ENCODE measurements at places on chromosomes 12 and 14.

DNA sequence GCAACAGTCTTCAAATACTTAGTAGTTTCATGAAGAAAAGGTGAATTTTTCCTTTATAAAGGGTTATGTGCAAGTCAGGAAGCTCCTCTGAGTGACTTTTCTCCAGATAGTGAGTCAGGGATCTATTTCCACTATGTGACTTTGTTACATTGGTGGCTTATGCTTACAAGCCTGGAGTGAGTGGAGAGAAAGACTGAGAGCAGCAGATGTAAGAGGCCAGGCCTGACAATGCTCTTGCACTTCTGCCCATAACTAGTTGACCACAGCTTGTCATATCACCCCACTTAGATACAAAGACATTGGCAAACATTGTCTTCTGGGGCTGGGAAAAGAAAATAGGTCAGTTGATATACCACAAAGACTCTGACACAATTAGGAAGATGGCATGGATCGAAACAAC lies 236.5 kb downstream of the PDZRN4 start:
- DNase-seq: no peak

GRCh38 chr14:99077076-99077843 lies 194.7 kb downstream of the BCL11B start:
- DNase-seq: no peak

GRCh38 chr12:43165351-43165750 lies 386.7 kb downstream of the ADAMTS20 start:
- no peak for DNase-seq

- DNase-seq: no peak
Measured at GRCh38 chr14:77988096-77988870, 181.9 kb upstream of the NRXN3 start.

DNA sequence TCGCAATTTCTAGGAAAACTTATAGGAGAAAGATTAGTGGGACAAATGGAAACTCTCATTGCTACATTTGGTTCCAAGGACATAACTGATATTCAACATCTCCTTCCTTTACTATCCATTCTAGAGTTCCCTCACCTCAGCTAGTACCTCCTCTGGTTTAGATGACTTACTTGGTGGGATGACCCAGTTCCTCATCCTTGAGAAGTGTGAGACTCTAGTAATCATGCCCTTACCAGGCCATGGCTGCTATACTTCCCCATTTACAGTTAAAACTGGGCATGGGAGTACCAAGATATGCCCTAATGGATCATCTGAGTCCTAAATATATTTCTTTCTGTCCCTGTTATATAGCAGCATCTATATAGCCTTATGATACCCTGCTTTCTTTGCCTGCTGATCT lies 58.1 kb downstream of the IFT81 start:
- DNase-seq: no peak

- no peak for DNase-seq
Measured at GRCh38 chr12:16238661-16239060, 38.8 kb downstream of the SLC15A5 start.

DNA sequence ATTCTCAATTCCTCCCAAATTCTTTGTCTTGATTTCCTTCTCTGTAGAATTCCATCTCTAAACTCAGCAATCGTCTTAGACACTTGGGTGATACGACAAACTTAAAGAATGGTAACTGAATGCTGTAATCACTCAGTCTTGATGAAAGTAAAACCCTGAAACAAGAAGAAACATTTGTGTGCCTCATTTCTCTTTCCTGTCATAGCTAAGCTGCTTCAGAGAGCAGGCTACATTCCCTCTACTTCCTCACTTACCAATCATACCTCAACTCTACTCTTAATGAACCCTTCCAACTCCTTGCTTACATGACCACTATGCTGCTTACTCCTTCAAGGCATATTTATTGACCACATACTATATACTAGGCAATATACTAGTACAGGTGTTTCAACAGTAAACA lies 8.3 kb downstream of the MAP4K5 start:
- DNase-seq: no peak

DNA sequence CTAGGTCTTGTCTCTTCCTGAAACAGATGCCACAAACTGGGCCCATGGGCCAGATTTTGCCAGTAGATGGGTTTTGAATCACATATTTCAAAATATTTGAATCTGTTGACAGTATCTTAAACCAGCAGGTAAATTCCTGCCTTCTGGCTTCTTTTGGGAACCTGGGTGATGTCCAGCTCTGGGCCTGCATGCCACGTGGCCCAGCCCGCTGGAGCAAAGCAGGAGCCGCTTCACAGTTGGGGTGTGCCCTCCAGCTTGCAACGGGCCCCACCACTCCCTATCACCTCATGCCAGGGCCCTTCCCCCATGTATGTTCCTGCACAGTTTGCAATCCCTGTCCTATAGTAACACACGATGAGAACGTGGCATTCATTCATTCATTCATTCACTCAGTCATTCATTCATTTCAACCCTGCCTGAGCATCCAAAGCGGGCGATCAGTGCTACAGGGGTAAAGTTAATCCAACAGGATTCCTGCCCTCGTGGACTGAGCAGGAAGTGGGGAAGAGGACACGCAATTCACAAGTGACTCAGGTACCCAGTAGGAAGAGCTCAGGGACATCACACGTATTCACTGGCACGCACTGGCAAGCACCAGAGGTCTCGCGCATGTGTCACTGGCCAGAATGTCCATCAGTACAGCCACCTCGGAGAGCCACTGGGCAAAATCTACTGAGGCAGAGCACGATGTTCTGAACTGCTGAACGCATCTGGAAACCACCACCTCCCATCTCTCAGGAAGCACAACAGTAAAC lies 27.8 kb downstream of the SCARB1 start:
- no peak for DNase-seq

DNA sequence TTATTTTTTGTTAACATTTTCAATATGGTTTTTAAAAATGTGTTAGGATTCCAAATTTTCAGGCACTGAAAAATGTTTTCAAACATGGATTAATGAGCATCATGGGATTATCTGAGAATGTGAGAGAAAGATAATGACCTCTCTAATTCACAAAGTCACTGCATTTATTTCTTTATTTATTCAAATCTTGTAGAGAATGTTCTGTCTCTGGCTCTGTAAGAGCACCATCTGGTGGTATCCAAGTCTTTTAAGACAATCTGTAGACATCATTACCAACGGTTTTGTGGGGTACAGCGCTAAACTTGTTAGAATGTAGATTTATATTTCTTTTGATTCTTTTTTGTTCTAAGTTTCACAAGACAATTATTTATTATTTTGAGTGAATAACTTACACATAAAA lies 956.0 kb upstream of the NOVA1 start:
- DNase-seq: no peak

Measured in CMK (cell line).